T follicular helper cell (primary cell): ENCODE measurements at places on chromosomes 6 and 20.

DNA sequence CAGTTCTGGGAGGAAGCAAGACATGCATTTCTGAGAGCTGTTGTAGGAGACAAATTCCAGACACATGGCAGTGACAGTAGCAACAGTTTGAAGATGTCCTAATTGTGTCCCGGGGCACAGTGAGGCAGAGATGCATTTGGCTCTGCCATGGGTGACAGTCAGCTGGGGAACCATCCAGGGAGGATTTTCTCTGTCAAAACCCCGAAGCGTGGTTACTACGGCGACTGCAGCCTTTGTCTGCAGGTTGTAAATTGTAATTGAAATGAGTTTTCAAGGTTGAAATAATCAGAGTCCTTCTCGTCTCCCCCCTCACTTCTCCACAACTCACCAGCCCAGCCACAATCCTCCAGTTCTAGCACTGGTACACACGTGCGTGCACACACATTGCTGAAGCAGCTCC is 100.1 kb downstream of the GRM4 start:
- DNase-seq = no peak

DNA sequence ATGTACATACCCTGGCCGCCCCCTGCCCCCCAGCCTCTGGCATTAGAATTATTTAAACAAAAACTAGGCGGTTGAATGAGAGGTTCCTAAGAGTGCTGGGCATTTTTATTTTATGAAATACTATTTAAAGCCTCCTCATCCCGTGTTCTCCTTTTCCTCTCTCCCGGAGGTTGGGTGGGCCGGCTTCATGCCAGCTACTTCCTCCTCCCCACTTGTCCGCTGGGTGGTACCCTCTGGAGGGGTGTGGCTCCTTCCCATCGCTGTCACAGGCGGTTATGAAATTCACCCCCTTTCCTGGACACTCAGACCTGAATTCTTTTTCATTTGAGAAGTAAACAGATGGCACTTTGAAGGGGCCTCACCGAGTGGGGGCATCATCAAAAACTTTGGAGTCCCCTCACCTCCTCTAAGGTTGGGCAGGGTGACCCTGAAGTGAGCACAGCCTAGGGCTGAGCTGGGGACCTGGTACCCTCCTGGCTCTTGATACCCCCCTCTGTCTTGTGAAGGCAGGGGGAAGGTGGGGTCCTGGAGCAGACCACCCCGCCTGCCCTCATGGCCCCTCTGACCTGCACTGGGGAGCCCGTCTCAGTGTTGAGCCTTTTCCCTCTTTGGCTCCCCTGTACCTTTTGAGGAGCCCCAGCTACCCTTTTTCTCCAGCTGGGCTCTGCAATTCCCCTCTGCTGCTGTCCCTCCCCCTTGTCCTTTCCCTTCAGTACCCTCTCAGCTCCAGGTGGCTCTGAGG is 7.6 kb downstream of the CDKN1A start:
- no peak for DNase-seq

DNA sequence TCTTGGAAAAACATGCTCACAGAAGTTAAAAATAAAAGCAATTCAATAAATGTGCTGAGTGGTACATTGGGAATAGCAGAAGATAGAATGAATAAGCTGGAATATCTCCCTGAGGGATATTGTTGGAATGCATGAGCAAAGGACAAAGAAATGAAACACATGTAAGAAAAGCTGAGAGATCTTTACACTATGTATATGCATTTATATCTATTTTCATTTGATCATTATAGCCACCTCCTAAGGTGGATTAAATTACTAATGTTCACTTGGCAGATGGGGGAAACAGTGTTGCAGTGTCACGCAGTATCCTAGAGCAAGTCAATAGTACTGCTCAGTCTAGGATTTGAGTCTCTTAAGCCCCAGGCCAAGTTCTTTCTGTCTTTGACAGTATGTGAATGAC is 542.0 kb upstream of the MARCKS start:
- DNase-seq = no peak

GRCh38 chr20:38120625-38120988 is 44.5 kb downstream of the TGM2 start:
- no peak for DNase-seq

GRCh38 chr6:148179786-148180185 is 162.9 kb upstream of the SASH1 start:
- no peak for DNase-seq
